ENCODE measurements at places on chromosomes 2 and 18.
A peak's percentile ranks its signal among the peaks of the same experiment; 100 is the strongest.

DNA sequence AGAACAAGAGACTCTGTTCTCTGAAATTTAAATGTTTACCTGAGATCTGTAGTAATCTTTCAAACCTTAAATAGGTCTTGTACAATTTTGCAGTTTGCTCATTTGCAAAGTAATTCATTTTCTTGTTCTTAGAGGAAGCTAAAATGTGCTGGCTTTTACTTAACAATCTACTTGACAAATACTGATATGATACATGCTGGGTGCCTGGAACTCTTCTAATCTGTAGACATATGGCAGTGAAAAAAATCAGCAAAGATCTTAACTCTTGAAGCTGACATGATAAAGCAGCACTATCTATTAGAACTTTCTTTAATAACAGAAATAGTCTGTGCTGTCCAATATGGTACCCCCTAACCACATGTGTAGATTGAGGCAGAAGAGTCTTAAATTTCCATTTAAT is 1352.8 kb upstream of the SLC39A10 start:
- no peak for DNase-seq

DNA sequence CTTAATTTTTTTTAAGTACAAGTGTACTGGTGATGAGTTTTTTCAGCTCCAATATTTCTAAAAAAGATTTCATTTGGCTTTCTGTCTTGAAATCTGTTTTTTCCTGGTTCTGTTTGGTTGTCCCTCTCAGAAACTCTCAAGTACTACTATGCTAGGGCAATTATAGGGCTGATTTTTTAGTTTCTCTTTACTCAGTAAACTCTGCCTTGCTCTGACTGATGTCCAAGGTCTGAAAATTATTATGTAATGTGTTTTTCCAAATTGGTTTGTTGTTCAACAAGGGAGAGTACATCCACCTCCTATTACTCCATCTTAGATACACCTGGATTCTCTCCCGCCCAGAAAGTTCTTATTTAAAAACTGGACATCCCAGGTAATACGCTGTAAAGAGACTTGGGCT is 877.7 kb downstream of the CBLN2 start:
- DNase-seq, result no peak

DNA sequence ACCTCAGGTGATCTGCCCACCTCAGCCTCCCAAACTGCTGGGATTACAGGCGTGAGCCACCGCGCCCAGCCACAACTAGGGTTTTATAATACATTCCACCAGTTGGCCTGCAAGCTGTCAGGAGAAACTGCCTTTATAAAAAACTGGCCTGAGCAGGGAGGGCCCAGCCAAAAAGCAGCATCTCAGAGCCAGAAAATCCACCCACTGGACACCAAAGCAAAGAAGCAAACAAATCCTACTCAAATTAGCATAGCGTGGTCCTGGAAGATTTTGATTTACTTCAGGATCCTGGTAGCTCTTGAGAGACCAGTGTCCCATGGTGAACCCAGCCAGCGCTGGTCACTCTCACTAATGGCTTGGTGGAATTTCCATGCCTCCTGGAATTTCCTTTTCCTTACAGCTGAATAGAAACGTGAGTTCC is 60.0 kb upstream of the PXDN start:
- no peak for DNase-seq

DNA sequence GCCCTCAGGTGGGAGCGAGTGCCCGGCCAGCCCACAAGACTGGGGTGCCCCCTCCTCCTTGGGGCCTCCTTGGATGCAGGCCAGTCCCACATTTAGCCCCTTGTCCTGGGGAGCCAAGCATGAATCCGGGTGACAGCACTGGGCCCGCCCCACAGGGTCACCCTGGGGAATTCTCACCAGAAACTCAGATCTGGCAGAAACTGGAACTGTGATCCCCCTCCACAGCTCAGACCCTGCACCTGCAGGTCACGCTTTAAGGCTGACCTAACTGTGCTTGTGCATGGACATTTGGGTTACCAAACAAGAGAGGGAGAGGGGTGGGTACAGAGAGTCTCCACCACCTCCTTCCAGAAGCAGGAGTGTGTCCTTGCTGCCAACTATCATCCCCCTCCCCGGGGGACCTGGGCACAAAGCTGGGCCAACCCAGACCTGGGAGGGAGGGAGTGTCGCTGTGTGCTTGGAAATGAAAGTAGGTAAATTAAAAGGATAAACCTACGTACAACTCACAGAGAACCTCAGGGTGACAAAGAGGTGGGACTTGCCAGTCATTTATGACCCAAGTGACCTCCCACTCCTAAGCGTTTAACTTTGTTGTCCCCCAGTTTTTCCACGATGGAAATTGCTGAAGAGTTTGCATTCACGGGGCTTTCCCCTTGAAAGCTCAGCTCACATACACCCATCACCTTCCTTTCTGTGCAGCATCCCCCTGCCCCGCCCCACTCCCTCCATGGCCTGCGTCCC is 9.1 kb downstream of the ITM2C start:
- DNase-seq, result no peak

GRCh38 chr2:9565436-9566153 is 10.0 kb upstream of the ADAM17 start:
- no peak for DNase-seq

DNA sequence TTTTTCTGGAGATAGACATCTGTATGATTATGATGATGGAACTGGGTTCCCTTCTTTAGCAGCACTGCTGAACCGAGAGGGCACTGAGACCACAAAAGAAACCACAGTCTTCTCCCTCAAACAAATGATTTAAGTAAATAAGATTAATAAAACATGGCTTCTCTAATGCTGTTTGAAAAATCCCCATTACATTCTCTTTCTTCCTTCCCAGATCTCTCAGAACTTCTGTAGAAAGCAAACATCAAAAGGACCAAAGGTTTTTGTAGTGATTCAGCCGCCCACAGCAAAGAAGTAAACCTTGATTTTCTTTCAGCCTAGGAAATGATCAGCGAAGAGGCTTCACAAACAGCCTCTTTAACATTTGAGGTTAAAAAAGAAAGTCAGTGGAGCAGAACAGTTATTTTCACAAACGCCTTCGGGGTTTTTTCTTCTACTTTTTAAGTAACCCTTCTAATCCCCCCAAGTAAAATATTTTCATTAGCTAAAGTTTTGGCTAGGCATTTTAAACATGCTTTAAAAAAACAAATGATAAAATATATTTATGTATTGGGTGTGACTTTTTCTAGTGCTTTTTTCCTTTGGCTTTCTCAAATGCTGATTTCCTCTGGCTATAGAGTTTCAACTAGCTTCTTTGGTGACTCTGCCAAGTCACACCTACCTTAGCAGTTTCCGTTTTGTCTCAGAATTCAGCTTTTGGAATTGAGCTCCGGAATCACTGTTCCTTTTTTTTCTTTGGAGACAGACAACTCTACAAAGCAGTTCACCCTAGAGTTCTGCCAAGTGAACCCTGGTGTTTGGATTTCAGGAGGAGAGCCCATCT is 89.6 kb downstream of the UPP2 start:
- peak; percentile 46 for DNase-seq

GRCh38 chr2:29910465-29910864 is 10.9 kb downstream of the ALK start:
- no peak for DNase-seq

- no peak for DNase-seq
These were observed 5.6 kb upstream of the SMAD7 start for GRCh38 chr18:48956356-48956755.

DNA sequence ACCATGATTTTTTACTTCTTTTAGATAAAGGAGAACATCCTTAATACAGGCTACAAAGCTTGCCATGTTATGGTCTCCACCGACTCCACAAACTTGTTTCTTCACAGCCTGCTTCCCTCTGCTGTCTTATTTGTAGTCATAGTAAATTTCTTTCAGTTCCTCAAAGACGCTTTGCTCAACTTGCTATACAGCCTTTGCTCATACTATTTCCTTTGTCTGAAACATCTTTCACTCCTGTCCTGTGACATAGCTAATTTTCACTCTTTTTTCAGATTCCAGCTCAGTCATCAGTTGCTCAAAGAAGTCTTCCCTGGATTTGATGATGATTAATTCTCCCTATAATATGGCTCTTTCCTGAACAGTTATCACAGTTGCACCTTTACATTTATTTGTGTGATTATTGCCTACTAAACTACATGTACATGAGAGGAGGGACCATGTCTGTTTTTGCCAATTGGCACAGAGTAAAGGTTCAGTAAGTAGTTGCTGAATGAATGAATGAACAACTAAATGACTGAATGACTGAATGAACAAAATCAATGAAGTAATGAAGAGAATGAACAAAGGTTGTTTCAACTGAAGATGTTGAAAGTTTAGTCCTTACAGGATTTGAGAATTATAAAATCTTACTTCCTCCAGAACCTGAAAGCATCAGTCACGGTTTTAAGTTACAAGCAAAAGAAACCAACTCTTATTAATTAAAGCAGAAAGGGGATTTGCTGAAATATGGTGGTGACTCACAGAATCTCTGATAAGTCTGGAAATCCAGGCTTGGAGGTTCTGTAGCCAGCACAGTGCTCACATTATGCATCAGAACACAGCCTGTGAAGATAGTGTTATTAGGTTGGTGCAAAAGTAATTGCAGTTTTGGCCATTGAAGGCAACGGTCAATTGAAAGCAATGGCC is 186.4 kb upstream of the FAM98A start:
- no peak for DNase-seq

GRCh38 chr2:209208211-209208610 is 215.6 kb upstream of the MAP2 start:
- DNase-seq, result peak; percentile 30

DNA sequence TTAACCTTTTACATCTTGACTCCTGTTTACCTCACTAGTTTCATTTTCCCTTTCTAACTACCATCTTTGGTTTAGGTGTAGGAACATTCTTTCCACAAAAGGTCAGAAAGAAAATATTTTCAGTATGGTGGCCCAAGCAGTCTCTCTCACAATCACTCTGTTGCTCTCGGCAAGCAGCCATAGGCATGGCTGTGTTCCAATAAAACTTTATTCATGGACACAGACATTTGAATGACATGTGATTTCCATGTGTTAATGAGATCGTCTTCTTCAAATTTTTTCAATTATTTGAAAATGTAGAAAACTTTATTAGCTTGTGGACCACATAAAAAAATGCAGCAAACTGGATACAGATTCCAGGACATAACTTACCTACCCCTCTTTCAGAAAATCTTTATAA is 109.7 kb upstream of the CNTNAP5 start:
- no peak for DNase-seq

DNA sequence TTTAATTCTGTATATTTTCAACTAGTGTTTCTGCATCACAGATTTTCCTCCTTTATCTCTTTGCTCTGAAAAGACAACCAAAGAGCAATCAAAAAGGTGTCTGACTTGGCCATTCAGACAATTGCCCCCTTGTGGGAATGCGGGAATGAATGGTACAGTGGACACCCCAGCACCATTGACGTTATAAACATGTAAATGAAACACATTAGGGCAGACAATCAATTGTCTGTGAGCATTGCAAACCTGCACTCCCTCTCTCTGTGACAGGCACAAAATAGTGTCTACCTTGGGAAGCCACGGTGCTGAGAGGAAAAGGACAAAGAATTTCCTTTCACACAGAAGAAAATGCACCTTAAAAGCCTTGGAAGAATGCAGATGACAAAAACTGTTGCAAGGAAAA is 8.0 kb downstream of the ZEB2 start:
- DNase-seq, result no peak

DNA sequence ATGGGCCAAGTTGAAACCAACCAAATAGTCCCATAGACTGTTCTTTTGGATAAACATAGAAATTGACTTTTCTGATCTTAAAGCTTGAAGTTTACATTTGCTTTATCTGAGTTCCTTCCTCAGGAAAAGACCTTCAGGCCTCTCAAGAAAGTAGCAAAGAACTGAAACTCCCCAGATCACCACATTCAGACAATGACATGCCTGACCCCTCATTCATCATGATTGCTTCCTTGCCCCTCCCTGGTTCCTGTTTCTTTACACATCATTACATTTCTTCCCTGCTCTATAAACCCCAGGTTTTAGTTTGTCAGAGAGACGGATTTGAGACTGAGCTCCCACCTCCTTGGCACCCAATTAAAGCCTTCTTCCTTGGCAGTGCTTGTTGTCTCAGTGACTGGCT is 83.6 kb upstream of the ST3GAL5 start:
- no peak for DNase-seq

GRCh38 chr2:78427170-78427569 is 598.3 kb upstream of the REG3G start:
- no peak for DNase-seq

GRCh38 chr2:10079266-10079869 is 843 bp downstream of the CYS1 start:
- no peak for DNase-seq

- no peak for DNase-seq
These were observed 1.7 kb upstream of the SRBD1 start for GRCh38 chr2:45612731-45613130.

DNA sequence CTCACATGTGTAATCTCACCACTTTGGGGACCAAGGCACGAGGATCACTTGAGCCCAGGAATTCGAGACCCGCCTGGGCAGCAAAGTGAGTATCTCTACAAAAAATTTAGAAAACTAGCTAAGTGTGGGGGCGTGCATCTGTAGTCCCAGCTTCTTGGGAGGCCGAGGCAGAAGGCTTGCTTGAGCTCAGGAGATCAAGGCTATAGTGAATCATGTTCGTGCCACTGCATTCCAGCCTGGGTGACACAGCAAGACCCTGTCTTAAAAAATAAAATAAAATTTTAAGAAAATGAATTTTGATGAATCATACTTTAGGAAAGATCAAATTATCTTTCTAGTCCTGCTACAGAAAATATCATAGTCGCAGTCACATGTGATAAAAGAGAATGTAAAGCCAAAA is 46.9 kb downstream of the CABYR start:
- DNase-seq, result no peak

GRCh38 chr2:23425885-23426262 is 40.9 kb downstream of the KLHL29 start:
- no peak for DNase-seq

- DNase-seq, result no peak
These were observed 889.3 kb upstream of the CELF4 start for GRCh38 chr18:38454764-38455469.

DNA sequence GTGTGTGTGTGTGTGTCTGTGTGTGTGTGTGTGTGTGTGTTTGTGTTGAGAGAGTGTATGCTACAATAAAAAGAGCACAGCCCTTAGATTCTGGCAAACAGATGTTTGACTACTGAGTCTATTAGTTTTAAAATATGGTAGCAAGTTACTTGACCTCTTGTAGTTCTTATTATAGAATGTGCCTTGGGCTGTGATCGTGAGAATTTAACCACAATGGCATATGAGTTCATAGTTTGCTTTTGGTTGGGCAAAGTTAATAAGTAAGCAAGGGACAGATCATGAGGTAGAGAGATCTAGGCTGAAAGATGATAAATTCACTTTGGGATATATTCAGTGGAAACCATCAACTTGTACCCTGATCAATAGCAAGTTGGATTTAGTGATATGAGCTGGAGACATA is 334.3 kb upstream of the VWC2L start:
- no peak for DNase-seq
